ENCODE measurements at places on chromosomes 6 and 20. TPM values are rescaled to one million over a fixed set of nuclear protein-coding genes. Genes with fewer than 3 reads are reported as not detected.

Gene TBXT
- total RNA-seq, result not detected

Gene DHX16
- 32.1 TPM for total RNA-seq

Gene PLG
- total RNA-seq, result not detected

Gene ERVFRD-1
- 0.91 TPM for total RNA-seq

Gene HLA-DMB
- 20.4 TPM for total RNA-seq

Gene TTBK1
- 0.44 TPM for total RNA-seq

DNA sequence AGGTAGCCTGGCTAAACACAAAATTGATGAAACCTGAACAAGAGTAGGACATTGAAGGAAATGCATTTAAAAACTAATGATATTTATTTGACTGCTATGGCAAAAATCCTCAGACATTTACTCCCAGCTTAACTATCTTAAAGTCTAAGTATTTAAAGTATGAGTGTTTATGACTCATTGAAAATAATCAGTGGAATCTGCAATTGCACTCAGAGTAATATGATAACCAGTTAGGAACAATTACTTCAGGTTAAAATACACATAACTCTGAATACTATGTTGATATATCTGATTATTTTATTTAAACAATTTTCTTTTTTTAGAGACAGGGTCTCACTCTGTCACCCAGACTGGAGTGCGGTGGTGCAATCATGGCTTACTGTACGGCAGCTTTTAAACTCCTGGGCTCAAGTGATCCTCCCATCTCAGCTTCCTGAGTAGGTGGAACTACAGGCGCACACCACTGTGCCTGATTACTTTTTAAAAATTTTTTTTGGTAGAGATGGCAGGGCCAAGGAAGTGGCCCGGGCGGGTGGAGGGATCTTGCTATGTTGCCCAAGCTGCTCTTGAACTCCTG lies 43.9 kb downstream of the FILIP1 start:
- no peak for DNase-seq
- H3K27ac ChIP-seq, result no peak overlapping the region
- no peak overlapping the region for H3K4me3 ChIP-seq
- H3K27me3 ChIP-seq, result no peaks in the 10 kb centered on the region

GRCh38 chr6:135162678-135163439 lies 18.2 kb upstream of the MYB start:
- no peaks in the 10 kb centered on the region for H3K27me3 ChIP-seq
- DNase-seq, result peak; percentile 20
- no peak overlapping the region for H3K4me3 ChIP-seq
- H3K27ac ChIP-seq, result no peak overlapping the region
- H3K4me1 ChIP-seq, result no peaks in the 10 kb centered on the region

GRCh38 chr20:61933951-61934715 lies 131.5 kb downstream of the TAF4 start:
- H3K36me3 ChIP-seq, result no peaks in the 10 kb centered on the region
- H3K27me3 ChIP-seq, result no peaks in the 10 kb centered on the region
- no peak overlapping the region for H3K4me3 ChIP-seq
- no peaks in the 10 kb centered on the region for H3K4me1 ChIP-seq
- no peak overlapping the region for H3K27ac ChIP-seq

DNA sequence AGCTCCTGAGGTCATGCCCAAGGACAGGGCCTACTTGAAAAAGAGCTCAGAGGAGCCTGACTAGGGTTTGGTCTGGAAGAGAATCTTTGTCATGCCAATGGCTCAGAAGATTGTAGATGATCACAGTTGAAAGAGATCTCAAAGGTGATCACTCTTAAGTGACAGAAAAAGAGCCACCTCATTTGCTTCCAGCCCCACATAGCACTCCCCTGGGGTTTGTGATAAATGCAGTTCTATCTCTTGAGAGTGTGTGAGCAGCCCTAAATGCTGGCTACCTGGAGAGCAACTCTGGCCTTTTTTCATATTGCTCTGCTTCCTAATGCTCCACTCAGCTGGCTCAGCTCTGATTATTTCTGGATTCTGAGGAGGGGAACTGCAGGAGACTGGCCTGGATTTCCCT lies 39.3 kb downstream of the KLHL32 start:
- H3K27ac ChIP-seq, result no peak overlapping the region
- no peaks in the 10 kb centered on the region for H3K36me3 ChIP-seq
- no peaks in the 10 kb centered on the region for H3K4me1 ChIP-seq
- no peaks in the 10 kb centered on the region for H3K27me3 ChIP-seq
- no peak for DNase-seq

DNA sequence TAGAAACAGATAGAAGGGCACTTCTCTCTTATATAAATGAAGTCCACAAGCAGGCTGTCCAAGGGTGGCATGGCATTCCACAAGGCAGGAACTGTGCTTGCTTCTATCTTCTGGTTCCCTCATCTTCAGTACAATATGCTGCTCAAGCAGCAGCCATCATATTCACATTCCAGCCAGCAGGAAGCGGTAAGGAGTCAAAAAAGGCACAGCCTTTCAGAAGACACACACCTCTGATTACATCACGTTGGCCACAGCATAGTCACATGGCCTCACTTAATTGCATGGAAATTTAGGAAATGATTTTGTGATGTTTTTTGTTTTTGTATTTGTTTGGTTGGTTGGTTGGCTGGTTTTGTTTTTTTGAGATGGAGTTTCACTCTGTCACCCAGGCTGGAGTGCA lies 19.0 kb downstream of the REM1 start:
- no peak overlapping the region for H3K4me3 ChIP-seq
- no peak for DNase-seq
- H3K4me1 ChIP-seq, result no peaks in the 10 kb centered on the region
- no peaks in the 10 kb centered on the region for H3K36me3 ChIP-seq

DNA sequence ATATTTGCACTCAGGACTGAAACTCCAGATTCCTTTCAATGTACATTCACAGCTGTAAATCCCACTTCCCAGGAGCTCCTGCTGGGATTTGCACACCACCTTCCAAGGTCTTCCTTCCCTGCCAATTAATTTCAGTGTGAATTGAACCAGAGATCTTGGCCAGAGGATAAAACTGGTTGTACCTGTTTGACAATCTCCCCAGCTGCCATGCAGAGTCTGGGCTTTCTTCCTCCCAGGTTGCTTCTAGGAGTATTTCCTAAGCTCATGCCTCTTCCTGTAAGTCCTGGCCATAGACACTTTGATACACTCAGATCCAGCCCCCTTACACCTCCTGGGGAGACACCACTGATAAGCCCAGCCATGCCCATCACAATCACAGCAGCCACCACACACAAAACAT lies 15.6 kb downstream of the MAFB start:
- DNase-seq, result no peak
- H3K4me1 ChIP-seq, result no peaks in the 10 kb centered on the region
- no peak overlapping the region for H3K27ac ChIP-seq
- no peaks in the 10 kb centered on the region for H3K27me3 ChIP-seq
- no peak overlapping the region for H3K4me3 ChIP-seq

- H3K4me3 ChIP-seq, result no peak overlapping the region
- H3K36me3 ChIP-seq, result no peaks in the 10 kb centered on the region
- no peak for DNase-seq
- H3K4me1 ChIP-seq, result no peaks in the 10 kb centered on the region
Observed at GRCh38 chr20:24897974-24898373, 51.1 kb upstream of the CST7 start.

DNA sequence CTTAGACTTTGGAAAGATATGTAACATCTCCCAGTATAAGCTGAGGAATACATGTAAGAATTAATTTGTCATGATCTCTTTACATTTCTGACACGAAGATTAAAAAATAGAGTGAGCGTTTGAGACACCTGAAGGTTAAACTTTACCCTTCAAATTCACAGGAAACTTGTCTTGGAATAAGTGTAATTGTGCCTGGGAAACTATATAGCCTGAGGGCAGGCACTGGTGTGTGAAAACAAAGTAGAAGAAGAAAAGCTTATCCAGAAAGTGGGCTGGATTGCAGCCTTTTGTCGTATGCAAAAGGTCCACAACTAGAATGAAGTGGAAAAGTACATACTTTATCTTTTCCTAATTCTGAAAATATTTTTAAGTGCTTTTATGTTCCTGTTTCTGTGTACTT lies 275.7 kb upstream of the TCF21 start:
- no peaks in the 10 kb centered on the region for H3K4me1 ChIP-seq
- no peak for DNase-seq
- no peak overlapping the region for H3K27ac ChIP-seq
- no peak overlapping the region for H3K4me3 ChIP-seq

DNA sequence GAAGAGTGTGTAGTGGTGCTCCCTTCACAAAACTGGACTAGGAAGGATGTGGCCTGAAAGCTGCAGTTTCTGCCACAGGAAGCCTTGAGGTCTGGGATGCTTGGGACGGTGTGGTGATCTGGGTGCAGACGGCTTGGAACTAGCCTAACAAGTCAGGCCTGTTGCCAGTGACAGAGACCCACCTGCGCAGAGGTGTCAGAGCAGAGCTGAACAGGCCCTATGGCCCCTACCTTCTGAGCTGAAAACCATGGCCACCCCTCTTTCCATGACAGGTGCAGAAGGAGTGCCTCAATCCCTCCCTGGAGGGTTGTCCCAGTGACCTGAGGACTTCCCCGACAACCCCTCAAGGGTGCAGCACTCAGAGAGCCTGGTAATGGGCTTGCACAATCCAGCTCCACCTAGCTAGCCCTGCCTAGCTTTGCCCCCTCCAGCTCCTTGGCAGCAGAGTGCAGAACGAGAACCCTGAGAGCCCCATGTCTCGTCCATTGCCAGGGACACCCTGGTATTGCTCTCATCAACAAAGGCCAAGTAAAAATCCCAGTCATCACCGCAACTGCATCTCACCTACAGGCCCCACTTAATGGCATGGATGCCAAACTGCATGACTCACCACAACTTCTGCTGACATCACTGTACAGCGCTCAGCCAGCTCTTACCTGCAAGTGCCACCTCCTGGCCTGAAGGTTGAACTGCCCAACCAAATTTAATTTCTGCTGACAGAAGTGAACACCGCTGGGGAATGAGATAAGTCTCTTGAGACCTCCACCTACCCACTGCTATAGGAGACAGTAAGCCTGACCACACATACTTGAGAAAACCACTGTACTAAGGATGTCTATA lies 563.1 kb downstream of the TFAP2A start:
- H3K4me3 ChIP-seq, result no peak overlapping the region
- no peak overlapping the region for H3K27ac ChIP-seq
- no peaks in the 10 kb centered on the region for H3K36me3 ChIP-seq
- H3K4me1 ChIP-seq, result no peaks in the 10 kb centered on the region
- no peak for DNase-seq

- no peaks in the 10 kb centered on the region for H3K27me3 ChIP-seq
- no peaks in the 10 kb centered on the region for H3K36me3 ChIP-seq
- no peak overlapping the region for H3K27ac ChIP-seq
- H3K4me3 ChIP-seq, result no peak overlapping the region
- H3K4me1 ChIP-seq, result no peaks in the 10 kb centered on the region
- DNase-seq, result no peak
Observed at GRCh38 chr6:30998785-30999184, 11.5 kb upstream of the MUC22 start.

GRCh38 chr6:46690911-46691451 lies 3.3 kb downstream of the TDRD6 start:
- H3K27ac ChIP-seq, result no peak overlapping the region
- H3K4me3 ChIP-seq, result no peak overlapping the region
- H3K27me3 ChIP-seq, result no peaks in the 10 kb centered on the region
- H3K36me3 ChIP-seq, result no peaks in the 10 kb centered on the region

DNA sequence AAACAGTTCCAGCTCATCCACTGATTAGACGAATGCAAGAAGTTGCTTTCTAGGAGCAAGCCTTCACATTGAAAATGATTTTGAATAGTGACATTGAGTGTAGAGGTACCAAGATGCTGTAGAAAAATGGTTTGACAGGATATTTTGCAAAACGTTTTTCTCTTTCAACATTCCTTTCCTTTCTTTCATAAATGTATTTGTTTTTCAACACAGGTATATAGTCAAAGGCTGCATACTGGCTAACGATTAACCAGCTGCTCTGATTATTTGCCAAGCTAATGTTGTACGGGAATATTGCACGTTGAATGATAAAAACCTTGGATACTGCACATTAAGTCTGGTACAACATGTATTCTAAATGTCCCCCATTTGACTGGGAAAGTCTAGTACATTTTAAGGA lies 78.8 kb upstream of the TENT5A start:
- DNase-seq, result no peak
- H3K36me3 ChIP-seq, result no peaks in the 10 kb centered on the region
- no peaks in the 10 kb centered on the region for H3K27me3 ChIP-seq
- no peaks in the 10 kb centered on the region for H3K4me1 ChIP-seq
- no peak overlapping the region for H3K4me3 ChIP-seq

GRCh38 chr6:219019-219570 lies 73.2 kb upstream of the DUSP22 start:
- no peaks in the 10 kb centered on the region for H3K4me1 ChIP-seq
- no peak for DNase-seq
- no peak overlapping the region for H3K27ac ChIP-seq
- no peaks in the 10 kb centered on the region for H3K36me3 ChIP-seq

DNA sequence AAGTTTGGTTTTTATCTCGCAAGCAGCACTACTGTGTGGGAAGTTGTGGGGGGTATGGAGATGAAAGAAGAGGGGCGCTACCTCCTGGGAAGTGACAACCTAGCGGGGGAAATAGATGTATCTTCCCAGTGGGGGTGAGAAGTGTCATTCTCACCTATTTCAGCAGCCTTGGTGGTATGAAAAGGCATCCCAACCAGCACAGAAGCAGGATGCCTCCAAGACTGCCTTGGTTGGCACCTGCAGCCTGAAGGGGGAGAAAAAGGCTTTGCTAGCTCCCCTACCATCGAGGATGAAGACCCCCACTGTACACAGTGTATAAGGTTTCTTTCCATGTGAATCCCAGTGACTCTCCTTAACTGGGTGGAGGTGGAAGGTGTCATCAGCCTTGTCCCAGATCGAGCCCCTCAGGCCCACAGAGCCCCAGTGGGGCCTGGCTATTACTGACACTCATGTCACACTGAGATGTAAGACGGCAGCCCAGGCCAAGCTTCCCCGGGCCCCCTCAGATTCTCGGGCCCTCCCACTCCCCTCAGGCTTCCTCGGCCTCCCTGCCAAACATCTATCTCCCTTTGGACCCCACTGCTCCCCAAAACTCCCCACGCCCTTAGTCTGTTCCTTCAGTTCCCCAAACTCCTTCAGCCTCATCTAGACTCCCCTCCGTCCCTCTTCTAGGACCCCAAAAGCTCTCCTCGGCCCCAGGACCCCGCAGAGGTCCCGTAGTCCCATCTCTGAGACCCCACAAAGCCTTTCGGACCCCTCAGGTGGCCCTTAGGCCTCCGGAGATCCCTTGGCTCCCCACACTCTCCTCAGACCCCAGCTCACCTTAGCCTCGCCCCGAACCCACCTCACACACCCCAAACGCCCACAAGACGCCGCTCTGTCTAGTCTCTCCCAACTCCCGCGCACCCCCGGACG lies 688 bp downstream of the COMMD7 start:
- no peaks in the 10 kb centered on the region for H3K27me3 ChIP-seq
- H3K36me3 ChIP-seq, result no peaks in the 10 kb centered on the region
- peak overlapping the region; percentile 83 for H3K4me3 ChIP-seq
- peak overlapping the region; percentile 62 for H3K27ac ChIP-seq
- DNase-seq, result no peak

GRCh38 chr20:35831029-35831428 lies 59.2 kb downstream of the PHF20 start:
- no peak overlapping the region for H3K4me3 ChIP-seq
- H3K27me3 ChIP-seq, result no peaks in the 10 kb centered on the region
- no peaks in the 10 kb centered on the region for H3K36me3 ChIP-seq
- H3K4me1 ChIP-seq, result no peaks in the 10 kb centered on the region
- no peak for DNase-seq
- H3K27ac ChIP-seq, result no peak overlapping the region
